ENCODE measurements at places on chromosomes 5 and 9. TPM values are rescaled to one million over a fixed set of nuclear protein-coding genes. Genes with fewer than 3 reads are reported as not detected.

SLC6A19 gene
- total RNA-seq, result not detected

FOXD4L6 gene
- total RNA-seq, result not detected

PKN3 gene
- total RNA-seq, result 2.5 TPM

GFRA3 gene
- total RNA-seq, result not detected

LECT2 gene
- total RNA-seq, result not detected

ZNF483 gene
- total RNA-seq, result 0.36 TPM

PITX1 gene
- total RNA-seq, result 689 TPM

NOXA1 gene
- 5.5 TPM for total RNA-seq

SHOC1 gene
- 0.56 TPM for total RNA-seq

PDE6A gene
- total RNA-seq, result 0.48 TPM

EGR1 gene
- total RNA-seq, result 35.1 TPM

FST gene
- 2.7 TPM for total RNA-seq

ODF2 gene
- total RNA-seq, result 14.5 TPM

- ATAC-seq, result no peak
Measured at GRCh38 chr5:122815218-122815767, 30.1 kb upstream of the SNX24 start.

- no peak for ATAC-seq
Measured at GRCh38 chr5:171226096-171226754, 82.8 kb upstream of the TLX3 start.

- ATAC-seq, result peak; percentile 43
Measured at GRCh38 chr9:136996361-136997292, at the start of gene CLIC3. TSS of gene CLIC3 (minus strand) at chr9:136996568. CDS start at chr9:136996543, 25 bp downstream.

- ATAC-seq, result no peak
Measured at GRCh38 chr9:25557645-25558300, 120.5 kb downstream of the TUSC1 start.

DNA sequence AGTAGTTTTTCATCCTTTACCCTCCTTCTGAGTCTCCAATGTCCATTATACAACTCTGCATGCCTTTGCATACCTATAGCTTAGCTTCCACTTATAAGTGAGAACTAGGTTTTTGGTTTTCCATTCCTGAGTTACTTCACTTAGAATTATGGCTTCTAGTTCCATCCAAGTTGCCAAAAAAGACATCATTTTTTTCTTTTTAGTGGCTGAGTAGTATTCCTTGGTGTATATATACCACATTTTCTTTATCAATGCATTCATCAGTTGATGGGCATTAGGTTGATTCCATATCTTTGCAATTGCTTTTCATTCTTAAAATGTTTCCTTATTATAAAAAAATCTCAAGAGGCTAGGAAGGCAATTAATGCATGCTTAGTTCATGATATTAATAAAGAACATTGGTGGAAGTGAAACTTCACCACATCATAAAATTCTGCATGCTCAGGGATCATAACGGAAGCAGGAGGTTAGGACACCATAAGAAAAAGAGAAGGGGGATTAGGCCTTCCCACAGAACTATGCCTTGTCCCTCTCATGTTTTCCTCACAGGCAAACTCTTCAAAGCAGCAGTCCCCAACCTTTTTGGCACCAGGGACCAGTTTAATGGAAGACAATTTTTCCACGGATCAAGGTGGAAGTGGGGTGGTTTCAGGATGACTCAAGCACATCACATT is 105.2 kb downstream of the FRMD3 start:
- no peak for ATAC-seq

DNA sequence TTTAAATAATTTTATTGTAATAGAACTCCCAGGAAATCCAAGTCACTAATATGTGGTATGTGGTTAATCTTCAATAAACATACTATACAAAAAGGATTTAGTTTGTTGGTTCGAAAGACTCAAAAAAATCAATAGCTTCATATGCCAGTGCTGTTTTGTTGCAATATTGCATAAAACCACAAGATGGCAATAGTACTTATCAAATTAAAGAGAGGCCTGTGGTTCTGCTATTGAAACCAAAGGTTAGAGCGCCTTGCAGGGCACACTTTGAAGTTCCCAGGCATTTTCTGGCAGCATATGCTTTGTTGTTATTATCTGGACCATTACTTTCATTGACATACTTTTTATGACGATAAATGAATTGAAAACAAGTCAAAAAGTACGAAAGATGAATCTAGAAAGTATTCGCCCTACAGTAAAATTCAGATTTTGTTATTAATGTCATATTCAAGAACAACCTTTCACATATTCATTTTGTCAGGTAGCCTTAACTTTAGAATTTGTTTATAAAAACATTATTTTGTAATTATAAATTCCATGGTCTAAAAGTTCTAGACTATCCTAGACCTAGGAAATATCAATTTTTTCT is 316.3 kb downstream of the MCTP1 start:
- peak; percentile 78 for ATAC-seq

DNA sequence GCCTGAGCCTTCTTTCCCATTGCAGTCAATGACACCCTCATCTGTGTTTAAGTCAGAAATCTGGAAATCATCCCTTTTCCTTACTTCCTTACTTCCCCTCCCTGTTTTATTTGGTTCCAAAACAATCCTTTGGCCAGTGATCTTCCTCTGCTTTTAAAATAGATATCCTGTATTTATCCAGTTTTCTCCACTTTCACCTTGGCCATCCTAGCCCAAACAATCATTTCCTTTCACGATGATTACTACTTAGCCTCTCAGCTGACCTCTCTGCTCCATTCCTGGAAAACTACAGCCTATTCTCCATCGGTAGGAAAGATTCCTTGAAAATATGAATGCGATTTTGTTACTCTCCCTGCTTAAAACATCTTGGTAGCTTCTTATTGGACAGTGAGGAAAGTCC is 565.4 kb downstream of the TLR4 start:
- ATAC-seq, result no peak

GRCh38 chr5:176883700-176884570 is 15.2 kb downstream of the HK3 start:
- ATAC-seq, result no peak

- no peak for ATAC-seq
Measured at GRCh38 chr5:53645078-53645477, 84.6 kb downstream of the NDUFS4 start.

DNA sequence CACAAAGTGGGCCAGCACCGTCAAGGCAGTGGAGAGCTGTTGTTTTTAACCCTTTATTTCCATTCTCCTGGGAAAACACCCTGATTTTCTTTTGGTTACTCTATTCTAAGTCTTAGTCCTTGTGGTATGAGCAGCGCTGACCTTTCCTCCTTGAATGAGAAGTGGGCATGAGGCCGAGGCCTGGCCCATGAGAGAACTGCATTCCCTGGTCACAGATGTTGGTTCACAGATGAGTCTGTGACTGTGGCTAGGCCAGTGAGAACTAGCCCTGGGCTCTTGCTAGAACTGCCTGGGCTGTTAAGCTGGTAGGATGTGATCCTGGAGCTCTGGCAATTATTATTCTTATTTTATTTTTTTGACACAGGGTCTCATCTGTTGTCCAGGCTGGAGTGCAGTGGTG is 71.7 kb upstream of the KLF9 start:
- ATAC-seq, result no peak

GRCh38 chr5:77774981-77775789 is 954 bp downstream of the TBCA start:
- peak; percentile 2 for ATAC-seq

GRCh38 chr9:89418882-89419640 is 78.9 kb downstream of the SEMA4D start:
- ATAC-seq, result peak; percentile 49

DNA sequence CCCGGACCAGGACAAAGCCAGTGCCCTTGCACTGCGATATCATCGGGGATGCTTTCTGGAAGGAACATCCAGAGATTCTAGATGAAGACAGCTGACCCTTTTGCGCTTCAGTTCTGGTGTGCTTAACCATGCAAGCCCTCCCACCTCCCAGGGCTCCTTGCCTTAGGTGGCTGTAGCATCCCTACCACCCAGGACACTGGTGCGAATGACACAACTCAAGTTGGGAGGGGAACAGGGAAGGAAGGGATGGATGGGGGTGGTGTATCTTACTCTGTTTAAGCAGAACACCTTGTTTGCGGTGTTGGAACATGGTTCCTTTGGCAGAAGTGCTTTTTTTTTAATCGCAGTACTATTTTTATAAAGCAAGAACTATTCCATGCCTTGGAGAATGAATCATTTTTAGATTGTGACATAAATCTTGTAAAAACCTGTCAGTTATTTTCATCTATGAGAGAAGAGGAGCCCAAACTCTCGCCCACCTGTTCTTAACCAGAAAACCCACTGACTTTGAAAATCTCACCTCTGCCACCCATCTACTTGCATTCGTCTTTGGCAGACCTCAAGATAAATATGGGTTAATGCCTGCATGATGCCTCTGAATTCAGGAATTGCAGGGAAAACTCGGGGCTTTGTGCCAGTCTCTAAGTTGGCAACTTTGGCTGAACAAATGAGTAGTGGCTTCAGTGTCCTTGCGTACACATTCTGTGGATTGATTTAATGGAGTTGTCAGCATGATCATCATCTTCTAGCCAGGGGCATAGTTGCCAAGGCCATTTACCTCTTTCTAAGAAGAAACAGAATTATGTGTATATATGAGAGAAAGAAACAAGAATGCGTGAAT is 3.9 kb upstream of the LSM11 start:
- no peak for ATAC-seq

- no peak for ATAC-seq
Measured at GRCh38 chr9:130685104-130685503, 8.5 kb upstream of the EXOSC2 start.

GRCh38 chr9:109297899-109298298 is 23.0 kb downstream of the EPB41L4B start:
- peak; percentile 92 for ATAC-seq

GRCh38 chr5:98586581-98586980 is 186.9 kb upstream of the RGMB start:
- ATAC-seq, result no peak

DNA sequence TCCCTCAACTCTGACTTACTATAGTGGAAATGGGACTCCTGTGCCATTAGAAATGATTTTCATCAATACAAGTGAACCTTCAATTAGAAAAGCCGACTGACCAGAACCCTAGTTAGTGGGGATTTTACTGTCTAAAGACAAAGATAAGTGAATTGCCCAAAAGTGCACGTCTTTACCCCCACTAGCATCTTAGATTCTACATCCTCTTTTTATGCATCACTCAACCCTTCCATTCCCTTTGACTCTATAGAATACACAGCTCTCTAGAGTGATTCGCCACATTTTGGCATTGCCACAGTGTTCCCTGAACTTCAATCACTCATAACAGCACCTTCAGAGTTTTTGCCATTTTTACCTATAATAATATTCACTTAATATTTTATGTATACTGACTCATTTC is 226.6 kb downstream of the EBF1 start:
- no peak for ATAC-seq

- ATAC-seq, result no peak
Measured at GRCh38 chr5:82636591-82636990, 358.4 kb upstream of the RPS23 start.

- no peak for ATAC-seq
Measured at GRCh38 chr9:38129366-38129765, 60.3 kb upstream of the SHB start.

DNA sequence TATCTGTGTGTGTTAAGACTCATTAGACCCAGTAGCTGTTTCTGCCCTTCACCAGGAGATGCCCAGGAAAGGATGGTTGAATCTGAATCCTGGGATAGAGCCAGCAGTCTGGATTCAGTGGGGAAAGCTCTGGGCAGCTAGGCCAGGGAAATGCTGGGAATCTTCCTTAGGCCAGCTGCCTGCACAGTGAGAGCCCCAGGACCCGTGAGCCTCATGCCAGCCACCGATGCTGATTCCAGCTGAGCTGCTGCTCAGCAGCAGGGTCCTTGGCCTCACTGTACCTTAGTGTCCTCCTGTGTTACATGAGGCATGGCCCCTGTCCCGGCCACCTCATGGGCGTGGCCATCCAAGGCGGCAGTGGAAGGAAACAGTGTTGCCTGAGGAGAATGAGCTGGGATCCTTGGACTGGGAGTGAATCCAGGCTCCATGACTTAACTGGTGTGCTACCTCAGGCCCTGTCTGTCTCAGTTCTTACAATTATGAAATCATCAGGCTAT is 87.1 kb downstream of the AMBP start:
- ATAC-seq, result no peak

- ATAC-seq, result no peak
Measured at GRCh38 chr9:109020581-109021511, 7.5 kb upstream of the CTNNAL1 start.

DNA sequence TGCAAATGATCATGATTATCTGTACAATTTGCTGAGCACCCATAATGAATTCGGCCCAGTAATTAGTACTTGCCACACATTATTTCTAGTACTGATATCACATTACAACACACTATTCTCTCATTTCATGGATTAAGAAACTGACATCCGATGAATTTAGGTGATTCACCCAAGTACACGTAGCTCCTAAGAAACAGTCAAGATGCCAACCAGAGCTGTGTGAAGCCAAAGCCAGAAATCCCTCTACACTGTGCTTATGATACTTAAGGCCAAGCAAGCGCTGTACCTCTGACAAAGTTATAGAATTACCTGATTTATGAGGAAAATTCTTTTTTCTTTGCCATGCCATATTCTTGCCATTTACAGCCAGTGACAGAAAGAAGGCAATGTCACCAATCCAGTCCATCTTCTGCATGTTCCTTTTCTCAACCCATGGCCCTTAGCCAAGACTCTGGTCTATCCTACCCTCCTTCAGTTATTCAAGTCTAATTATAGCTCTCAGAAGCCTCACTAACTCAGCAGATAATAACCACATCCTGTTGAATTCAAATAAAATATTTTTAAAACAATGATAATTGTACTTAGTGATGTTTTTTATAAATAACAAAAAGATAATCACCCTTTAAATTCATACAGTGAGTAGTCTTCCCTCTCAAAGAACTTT is 74.3 kb upstream of the PTGER4 start:
- no peak for ATAC-seq

DNA sequence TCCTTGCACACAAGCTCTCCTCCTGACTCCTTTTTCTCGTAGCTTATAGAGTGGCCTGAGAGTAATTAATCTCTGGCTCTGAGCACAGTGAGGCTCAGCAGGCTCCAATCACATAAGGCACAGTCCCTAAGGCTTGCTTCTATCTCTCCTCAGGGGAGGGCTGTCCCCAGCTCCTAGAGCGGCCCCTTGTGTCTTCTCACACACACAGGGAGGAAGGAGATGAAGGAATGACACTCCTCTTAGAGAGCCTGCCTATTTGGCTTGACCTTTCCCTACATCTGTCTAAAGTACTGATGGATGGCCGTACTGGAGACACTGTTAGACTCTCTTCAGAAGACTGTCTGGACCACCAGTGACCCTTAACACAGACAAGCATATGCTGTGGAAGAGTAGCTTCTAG is 12.9 kb downstream of the TAS2R1 start:
- ATAC-seq, result peak; percentile 23

GRCh38 chr5:6788439-6788838 is 75.2 kb downstream of the TENT4A start:
- peak; percentile 27 for ATAC-seq
